ENCODE measurements at places on chromosomes 4 and X. TPM values are rescaled to one million over a fixed set of nuclear protein-coding genes. Genes with fewer than 3 reads are reported as not detected.

- no peak for ATAC-seq
Measured at GRCh38 chr4:56705966-56706365, 24.9 kb upstream of the HOPX start.

DNA sequence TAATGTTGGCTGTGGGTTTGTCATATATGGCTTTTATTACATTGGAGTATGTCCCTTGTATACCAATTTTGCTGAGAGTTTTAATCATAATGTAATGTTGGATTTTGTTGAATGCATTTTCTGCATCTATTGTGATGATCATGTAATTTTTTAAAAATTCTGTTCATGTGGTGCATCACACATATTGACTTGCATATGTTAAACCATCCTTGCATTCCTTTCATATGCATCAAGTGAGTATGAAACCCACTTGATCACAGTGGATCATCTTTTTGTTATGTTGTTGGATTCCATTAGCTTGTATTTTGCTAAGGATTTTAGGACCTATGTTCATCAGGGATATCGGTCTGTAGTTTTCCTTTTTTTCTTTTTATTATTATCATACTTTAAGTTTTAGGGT lies 12.1 kb downstream of the HEPH start:
- no peak for ATAC-seq

DNA sequence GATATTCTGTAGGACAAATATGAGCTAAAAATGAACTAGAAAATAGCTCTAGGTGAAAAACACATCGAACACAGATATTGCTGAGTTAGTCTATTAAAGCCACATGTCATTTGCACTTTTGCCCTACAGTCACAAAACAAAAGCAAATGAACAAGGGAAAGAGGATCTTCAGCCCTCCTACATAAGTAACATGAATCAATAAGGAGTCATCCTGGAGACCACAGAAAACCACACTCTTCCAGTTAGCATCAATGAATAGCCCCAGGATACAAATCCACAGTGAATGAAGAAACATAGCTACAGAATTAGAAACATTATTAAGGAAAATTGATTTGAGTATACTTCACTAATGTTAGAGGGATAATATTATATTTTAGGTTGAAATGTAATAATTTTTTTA lies 311.4 kb downstream of the MAPK10 start:
- no peak for ATAC-seq

DNA sequence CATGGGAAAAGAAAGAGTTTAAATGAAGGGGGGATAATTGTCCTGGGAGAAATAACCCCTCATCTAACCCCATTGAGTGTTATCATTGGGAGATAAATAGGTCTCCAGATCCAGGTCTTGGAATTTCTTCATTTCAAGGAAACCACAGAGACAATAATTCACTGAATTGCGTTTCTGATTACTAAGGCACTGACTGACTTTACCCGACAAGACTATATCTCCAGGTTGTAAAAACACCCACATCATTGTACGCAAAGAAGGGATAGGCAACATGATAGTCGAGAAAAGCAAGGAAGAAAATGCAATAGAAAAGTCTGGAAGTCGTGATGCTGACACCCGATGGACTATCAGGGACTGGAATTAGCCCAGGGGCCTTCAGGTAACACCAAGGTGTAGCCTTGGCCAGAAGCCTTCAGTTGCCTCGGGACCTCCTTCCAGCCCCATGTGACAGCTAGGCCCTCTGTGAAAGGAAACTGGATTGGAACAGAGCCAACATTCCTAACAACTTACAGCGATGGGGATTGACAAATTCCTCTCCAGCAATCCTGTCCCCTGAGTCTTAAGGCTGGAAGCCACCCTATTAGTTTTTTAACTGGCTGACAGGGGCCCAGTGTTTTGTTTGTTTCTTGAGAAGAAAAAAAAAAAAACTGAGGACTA lies 46.5 kb upstream of the RAB9B start:
- no peak for ATAC-seq

DNA sequence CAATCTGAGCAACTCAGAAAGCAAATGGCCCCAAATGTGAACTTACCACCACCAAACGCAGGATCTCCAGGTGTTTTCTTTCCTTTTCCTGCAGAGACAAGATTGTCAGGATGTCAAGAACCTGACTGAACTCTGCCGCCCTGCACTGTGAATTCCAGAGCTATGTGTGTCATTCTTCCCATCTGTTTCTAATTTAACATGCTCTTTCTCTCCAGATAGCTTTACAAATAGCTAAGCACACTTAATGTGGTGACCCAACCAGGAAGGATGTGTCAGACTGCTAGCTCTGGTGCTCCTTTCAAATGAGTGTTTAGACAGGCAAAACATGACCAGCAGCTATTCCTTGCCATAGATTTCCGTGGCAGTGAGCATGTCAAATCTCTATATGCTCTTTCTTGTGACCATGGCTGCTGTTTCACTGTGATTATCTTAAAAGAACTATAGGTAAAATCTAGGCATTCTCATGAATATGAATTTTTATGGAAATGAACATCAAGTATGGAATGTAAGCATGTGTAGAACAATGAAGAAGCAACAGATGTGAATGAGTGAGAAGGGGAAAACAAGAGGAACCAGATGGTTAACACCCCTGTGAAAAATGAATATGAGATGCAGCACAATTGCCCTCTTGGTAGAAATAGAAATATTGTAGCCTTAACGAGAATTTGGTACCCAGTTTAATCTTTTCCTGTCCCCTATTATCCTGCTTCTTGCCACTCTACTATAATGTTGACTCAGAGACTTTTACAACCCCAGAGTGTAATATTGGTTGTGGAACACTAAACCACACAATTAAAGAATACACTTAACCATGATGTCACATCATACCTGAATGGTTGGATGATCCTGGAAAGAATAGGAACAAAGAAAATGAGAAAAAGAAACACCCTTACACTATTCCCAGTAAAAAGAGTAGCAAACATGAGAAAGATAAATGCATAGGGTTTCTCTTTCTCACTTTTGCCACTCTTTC lies 247.8 kb upstream of the DKK2 start:
- ATAC-seq = no peak

DNA sequence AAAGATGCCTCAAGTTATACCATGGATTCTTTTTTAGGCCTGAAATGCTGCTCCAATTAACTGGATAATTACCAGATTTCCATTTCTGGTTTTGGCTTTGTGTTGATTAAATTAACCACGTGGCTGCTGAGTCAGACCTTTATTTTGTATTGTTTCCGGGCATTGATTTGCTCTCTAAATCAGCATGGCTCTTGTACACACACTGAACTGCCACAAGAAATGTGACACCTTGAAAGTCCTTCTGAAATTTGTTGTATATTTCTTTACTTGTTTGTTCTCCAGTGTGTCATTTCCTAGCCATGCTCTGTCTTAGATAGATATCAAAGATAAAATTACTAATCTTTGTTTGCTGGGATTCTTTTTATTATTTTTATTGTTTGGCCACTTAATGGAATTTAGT lies 11.7 kb downstream of the MTTP start:
- no peak for ATAC-seq

DNA sequence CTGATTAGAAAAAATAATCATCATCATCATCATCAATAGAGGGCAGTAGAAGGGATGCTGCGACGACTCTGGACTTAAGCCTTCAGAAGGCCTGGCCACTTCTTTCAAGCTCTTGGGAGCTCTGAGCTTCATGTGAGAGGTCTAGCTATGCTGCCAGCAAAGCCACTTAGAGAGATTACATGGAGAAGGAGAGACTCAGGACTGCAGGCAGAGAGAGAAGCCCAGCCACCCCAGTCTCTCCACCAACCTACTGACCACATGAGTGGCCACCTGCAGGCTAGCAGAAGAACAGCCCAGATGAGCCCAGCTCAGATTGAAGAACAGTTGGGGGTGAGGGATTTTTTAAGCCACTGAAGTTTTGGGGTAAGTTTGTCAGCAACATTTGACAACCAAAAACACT lies 17.1 kb upstream of the TMEM150C start:
- no peak for ATAC-seq

DNA sequence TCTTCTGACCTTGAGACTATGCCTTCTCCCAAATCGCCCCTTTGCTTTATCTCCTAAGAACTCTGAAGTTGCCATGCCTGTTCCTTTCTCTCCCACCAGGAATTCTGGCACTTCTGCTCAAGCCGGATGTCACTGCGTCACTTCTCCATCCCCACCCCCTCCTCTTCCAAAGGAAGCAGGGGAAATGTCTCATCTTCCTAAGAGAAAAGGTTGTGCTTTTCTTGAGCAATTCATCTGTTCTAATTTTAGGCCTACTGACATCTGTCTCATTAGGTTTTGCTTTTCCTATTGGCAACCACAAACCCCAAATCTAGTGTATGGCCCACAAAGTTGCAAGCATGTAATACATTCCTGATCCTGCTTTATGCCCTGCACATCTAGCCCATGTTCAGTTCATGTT lies 163.1 kb upstream of the PLAC1 start:
- ATAC-seq = no peak

DNA sequence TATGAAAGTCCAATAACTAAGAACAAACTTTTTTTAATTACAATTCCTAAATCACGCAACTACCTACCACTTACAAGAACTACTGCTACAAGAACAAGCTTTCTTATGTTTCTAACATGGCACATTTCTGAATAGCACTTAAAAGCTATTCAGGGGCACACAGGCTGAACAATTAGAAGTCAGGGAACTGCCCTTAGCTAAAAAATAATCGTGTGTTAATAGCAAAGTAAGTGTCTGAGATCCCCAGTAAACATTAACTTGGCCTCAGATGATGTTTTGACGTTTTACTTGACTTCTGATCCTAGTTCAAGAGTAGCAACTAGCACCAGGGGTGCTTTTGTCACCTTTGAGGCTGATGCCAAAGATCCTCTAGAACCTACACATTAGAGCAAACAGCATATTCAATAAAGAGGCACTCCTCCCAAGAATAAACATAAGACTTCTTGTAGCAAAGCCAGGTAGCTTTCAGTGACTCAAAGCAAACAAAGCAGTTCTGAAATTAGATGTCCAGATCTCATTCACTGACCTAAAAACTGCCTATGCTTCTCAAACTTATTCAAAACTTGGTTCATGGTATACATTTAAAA lies 16.2 kb downstream of the SPOCK3 start:
- no peak for ATAC-seq

- ATAC-seq = no peak
Measured at GRCh38 chr4:157246964-157247363, 26.4 kb downstream of the GRIA2 start.

DNA sequence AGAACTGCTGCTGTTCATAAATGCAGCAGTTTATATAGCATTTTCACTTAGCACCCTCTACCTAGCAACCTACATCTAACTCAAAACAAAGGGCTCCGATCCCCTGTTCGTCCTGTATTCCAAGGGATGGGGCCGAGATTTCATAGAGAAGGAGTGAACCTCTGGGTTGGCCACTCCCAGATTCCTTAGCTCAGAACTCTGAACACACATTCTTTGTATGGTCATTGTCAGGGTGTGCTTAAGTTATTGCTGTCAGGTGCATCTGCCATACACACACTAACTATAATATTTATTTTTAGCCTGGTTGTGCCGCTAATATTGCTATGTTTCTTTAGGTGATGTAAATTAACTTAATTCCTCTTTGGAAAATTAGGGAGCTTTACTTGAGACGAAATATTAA lies 47.7 kb upstream of the AADAT start:
- ATAC-seq = no peak

- no peak for ATAC-seq
Measured at GRCh38 chr4:161525121-161525520, 638.7 kb downstream of the FSTL5 start.

GRCh38 chr4:30802622-30803323 lies 82.6 kb downstream of the PCDH7 start:
- ATAC-seq = no peak

PRMT9 gene
- 5.9 TPM for total RNA-seq

MYOZ2 gene
- not detected for total RNA-seq

HSD17B13 gene
- total RNA-seq = 0.11 TPM

FAM156A gene
- total RNA-seq = 36.1 TPM

OTUD6A gene
- not detected for total RNA-seq

USP51 gene
- total RNA-seq = 2.0 TPM

Data from activated T-helper 17 cell treated with anti-CD3 and anti-CD28 coated beads, Interleukin-2, amount 50 U/mL, for 72 hours (primary cell).